Kidney tubule cell (primary cell): ENCODE measurements at places on chromosomes 13 and 19.

- DNase-seq: no peak
Measured at GRCh38 chr19:4707322-4707721, 16.3 kb downstream of the DPP9 start.

DNA sequence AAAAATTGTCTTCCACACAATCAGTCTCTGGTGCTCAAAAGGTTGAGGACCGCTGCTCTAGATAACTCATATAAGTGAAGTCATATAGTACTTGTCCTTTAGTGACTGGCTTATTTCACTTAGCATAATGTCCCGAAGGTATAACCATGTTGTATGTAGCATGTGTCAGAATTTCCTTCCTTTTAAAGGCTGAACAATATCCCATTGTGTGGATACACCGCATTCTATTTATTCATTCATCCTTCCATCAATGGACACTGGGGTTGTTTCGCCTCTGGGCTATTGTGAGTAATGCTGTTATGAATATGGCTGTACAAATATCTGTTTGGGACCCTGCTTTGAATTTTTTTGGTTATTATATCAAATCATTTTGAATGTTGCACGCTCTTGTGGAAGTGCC lies 4.6 kb upstream of the LYPD5 start:
- no peak for DNase-seq

DNA sequence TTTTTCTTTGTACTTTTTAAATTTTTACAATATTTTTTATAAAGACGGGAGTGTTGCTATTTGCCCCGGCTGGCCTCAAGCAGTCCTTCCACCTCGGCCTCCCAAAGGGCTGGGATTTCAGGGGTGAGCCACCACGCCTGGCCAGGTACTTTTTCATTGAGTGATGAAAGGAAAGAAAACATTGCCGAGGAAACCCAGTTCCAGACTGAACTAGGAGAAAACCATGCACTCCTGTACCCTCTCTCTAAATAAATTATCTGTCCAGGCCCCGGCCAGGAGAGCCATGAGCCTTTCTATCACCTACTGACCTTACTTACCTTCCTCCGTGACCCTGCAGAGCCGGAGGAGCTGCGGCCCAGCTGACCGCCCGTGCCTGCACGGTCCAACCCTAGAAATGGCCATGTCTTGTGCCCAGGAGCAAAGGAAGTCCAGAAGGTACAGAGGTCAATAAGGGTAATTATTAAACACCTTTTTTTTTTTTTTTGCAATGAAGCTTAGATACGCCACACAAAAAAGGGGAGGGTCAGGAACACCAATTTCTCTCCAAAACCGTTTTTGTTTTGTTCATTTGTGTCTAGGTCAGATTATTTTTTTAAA lies at the start of gene SLC7A9:
Gene SLC7A9, minus strand, starts transcription at position 399 of the 597 bp plus-strand sequence. CDS start 1,233 bp downstream, outside the sequence.
- DNase-seq: peak; percentile 23

GRCh38 chr19:1238369-1239303 lies 831 bp upstream of the CBARP start:
- no peak for DNase-seq

DNA sequence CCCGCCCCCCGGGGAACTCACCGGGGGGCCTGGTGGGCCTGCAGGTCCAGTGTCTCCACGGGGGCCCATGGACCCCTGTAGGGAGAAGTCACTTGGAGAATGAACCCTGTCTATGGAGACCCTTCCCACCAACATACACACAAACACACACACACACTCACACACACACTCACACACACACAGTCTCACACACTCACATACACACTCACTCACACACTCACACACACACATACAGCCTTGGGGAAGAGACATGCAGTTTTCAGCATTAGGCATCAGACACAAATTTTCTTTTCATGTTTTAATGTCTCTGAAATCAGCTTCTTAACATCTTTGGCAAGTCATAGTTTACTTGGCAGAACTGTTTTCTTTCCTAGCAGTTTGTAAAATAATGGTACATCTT lies 31.0 kb upstream of the OLFM2 start:
- DNase-seq: no peak

- peak; percentile 70 for DNase-seq
Measured at GRCh38 chr19:37953171-37953917, 46.3 kb downstream of the SIPA1L3 start.

- DNase-seq: no peak
Measured at GRCh38 chr13:111280681-111281585, 39.5 kb upstream of the TEX29 start.

- peak; percentile 4 for DNase-seq
Measured at GRCh38 chr13:85386424-85386823, 412.8 kb downstream of the SLITRK6 start.

GRCh38 chr13:35866801-35867200 lies 264.4 kb downstream of the DCLK1 start:
- DNase-seq: peak; percentile 16

GRCh38 chr13:37490176-37490779 lies 108.3 kb downstream of the POSTN start:
- peak; percentile 0 for DNase-seq

DNA sequence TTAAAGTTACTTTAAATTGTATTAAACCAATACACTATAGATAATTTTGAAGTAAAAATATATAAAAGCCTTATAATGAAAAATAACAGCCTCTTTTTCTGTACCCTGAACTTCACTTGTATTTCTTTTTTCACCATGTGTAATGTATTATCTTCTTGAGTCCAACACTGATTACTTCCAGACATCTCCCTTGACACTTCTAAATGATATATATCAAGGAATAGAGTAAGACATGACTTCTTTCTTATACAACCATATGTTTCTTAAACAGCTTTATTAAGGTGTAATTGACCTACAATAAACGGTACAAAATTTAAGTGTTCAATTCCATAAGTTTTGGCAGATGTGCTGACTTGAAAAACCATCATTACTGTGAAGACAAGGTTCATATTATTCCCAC lies 531.9 kb downstream of the OLFM4 start:
- no peak for DNase-seq

- no peak for DNase-seq
Measured at GRCh38 chr13:101325423-101325822, 90.9 kb downstream of the NALCN start.

- peak; percentile 42 for DNase-seq
Measured at GRCh38 chr19:35142606-35143230, 337 bp upstream of the FXYD7 start.

- no peak for DNase-seq
Measured at GRCh38 chr19:6374161-6374709, 1.5 kb downstream of the PSPN start.

DNA sequence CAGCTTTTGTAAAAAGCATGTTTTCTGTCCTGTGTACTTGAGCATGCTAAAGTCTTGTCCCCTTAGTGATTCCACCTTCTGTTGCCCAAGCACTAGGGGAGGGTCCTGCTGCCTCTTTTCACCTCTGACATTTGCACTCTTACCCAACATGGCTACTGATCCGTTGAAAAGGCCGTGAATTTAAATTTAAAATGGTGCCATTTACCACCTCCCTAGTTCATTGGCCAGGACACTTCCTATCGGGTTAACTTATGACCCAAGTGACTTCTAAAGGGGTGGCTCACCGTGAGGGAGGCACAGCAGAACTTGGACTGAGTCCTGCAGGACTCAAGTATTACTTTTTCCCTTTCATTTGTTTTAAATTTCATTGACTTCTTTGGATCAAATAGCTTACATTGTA lies 33.3 kb upstream of the CEACAM21 start:
- DNase-seq: no peak

DNA sequence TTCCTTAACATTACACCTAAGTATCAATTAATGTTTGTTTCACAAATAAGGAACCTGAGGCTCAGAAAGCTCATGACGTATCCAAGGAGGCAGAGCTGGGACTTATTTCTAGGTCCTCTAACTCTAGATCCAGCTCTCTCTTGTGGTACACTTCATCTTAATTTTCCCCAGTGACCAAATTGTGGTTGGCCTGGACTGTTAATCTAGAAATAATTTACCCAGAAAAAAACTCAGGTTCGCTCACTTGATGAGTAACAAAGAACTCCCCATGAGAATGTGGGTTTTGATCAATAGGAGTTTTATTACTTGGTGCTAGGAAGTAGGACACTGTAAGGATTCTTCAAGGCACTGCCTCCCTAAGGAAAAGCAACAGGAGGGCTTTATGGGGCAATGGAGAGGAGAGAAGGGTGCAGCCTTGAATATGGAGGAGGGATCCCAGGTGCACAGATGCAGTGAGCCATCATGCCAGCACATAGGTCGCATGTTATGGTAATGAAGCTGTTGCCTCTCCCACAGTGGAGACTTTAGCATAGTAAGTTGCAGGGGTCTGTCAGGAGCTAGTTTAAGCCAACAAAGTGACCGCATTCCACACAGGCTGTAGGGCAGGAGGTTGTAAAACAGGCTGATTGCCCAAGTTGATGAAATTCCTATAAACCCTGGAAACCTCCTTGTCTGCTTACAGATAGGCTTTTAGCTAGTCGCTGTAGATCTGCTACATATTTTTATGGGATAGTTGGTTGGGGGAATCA lies 14.7 kb downstream of the RAP2A start:
- DNase-seq: peak; percentile 75

DNA sequence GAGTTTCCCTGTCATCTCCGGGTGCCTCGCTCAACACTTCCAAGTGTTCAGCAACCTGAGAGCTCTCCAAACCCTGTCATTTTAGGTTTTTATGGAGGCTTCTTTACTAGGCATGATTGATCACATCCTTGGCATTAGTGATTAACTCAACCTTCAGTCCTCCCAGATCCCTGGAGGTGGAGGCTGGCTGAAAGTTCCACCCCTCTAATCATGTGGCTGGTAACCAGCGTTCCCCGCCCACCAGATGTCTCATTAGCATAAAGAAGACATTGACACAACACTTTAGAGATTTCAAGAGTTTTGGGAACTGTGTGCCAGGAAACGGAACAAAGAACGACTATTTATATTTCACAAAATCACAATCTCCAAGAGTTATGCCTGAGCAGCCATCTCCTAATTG lies 71.1 kb upstream of the RGCC start:
- DNase-seq: no peak

GRCh38 chr13:29487466-29488454 lies 107.7 kb downstream of the SLC7A1 start:
- no peak for DNase-seq

DNA sequence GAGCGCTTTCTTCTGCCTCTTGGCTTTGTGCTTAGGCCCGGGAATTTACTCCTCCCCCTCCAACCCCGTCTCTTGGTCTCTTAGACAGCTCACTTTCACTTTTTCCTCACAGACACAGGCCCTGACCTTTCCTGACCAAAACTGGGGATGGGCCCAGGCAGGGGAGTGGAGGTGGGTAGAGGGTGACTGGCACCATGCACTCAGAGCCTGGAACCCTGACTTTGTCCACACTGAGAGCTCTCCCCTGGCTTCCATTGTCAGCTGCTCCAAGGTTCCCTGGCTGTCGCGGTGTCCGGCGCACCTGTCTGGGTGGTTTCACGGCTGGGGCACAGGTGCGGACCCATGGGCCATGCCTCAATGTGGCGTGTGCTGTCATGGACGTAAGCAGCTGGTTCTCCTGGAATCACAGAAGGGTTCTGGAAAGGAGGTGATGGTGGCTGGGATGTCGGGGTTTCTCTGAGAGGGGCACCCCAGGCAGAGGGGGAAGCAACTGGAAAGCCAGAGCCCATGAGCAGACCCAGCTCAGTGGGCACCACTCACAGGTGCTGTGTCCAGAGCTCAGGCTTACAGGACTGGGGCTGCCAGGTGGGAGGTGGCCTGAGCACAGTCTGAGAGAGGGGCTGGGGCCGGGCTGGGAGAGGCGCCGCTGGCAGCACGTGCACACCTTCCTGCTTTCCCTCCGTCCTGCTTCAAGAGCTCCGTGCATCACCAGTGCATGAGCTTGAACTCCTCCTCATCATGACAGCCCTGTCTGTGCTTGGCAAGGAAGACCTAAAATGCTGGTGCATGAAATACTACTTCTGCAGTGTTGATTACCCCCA lies 28.0 kb upstream of the C1QTNF9 start:
- DNase-seq: no peak

DNA sequence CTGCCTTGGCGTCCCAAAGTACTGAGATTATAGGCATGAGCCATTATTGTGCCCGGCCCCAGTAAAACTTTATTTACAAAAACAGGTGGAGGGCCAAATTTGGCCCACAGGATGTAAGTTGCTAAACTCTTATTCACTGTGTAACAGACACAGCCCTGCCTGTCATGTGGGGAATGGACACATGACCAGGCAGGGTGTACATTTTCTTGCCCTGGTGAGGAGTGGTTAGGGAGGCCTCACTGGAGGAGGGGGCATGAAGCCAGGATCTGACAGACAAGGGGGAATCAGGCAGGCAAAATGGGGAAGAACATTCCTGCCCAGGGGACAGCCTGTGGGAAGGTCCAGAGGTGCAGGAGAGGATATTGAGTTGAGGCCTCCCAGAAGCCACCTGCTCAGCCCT lies 7.4 kb upstream of the PGLS start:
- DNase-seq: no peak

DNA sequence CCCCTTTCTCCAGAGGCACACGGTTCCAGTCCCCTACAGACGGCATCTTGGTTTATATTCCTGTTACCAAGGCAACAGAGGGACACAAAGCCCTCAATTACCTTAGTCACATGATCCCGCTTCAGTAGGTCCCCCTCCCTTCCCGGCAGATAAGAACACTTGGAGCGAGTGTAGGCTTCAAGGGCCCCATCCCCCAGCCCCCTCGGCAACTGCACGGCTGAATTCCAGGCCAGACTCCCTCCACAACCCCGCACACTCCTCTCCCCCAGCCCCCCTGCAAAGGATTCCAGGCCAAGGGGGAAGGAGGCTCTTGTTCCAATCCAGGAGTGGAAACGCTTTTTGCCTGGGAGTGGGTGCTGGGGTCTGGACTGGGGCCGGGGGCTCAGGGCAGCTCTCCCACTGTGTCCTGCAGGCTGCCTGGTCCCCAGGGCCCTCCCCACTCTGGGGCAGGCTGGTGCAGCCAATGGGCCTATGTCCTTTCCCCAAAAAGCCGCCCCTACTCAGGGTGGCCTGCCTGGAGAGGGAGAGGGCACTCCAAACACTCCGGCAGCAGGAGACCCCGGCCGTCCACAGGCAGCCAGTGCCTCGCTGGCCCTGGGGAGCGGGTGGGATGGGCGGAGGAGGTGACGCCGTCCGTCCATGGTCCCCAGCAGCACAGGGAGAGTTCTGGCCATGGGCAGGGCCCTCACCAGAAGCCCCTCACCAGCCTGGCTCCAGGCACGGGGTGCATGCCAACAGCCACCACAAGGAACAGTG lies 62.6 kb downstream of the MLLT1 start:
- DNase-seq: no peak

DNA sequence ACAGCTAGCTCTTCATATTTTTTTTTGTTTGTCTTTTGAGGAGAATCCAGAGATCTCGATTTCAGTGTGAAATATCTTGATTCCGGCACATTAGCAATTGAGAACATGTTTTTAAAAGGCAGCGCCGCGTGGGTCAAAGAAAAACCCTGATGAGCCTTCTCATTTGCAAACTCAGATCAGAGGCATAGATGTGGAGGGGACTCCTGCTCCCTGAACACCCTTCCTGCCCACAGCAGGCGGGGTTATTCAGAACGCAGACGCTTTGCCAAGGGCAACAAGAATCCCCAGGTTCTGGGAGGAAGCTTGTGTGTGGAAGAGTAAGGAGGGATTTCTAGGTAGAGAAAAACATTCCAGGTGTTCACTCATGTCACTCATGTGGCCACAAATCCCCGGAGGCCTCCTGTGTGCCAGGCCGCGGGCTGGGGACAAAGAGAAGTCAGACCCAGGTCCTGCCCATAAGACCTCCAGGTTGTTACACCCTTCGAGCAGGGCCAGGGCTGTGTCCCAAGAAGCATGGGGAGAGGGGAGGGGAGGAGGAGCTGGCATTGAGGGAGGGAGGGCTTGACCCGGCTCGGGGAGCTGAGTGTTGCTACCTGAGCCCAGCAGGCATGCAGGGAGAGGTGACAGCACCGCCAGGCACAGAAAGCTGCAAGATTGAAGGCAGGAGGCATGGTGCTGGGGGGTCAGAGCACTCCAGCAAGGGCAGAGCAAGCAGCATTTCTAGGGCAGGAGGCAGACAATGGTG lies 15.9 kb upstream of the IGLON5 start:
- peak; percentile 16 for DNase-seq

- no peak for DNase-seq
Measured at GRCh38 chr19:7759156-7759555, 3.9 kb upstream of the CLEC4M start.
